ENCODE measurements at places on chromosomes 7 and 10.

DNA sequence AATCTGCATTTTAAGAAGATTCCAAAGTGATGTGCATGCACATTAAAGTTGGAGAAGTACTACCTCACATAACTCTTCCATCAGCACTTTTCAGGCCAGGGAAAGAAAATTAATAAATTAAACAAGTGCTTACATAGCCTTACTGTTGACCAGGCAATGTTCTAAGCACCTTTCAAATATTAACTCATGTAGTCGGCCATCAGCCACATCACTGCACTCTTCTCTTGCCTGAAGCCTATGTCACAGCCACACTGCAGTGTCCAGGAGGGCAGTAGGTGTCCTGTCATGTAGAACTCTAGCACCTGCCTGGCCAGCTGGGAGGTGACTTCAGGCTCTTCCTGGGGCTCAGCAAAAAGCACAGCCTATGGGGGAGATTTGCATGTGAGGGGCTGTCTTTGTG lies 71.5 kb downstream of the CDK1 start:
- no peak for DNase-seq

- no peak for DNase-seq
Measured at GRCh38 chr7:113094517-113095249, 8.1 kb upstream of the GPR85 start.

- DNase-seq, result no peak
Measured at GRCh38 chr7:4277936-4278335, 404.2 kb upstream of the FOXK1 start.

GRCh38 chr10:127472976-127473375 lies 76.1 kb upstream of the NPS start:
- DNase-seq, result no peak

GRCh38 chr7:132394283-132395198 lies 181.7 kb downstream of the PLXNA4 start:
- no peak for DNase-seq

DNA sequence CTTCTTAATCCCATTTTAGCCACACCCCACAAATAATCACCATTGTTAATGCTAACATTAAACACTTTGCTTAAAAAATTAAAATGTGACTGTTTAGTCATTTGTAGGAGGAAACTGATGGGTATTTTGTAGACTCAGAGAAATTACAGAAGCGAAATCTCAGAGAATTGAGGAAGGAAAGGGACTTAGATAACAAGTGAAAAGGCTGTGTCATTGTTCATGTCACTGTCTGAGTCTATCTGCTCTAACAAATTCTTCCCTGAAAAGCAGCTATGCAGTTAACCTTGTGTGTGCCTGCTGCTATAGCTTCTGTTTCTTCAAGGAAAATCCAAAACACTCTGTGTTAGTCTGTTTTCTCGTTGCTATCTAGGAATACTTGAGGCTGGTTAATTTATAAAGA lies 40.9 kb upstream of the PLXDC2 start:
- no peak for DNase-seq

DNA sequence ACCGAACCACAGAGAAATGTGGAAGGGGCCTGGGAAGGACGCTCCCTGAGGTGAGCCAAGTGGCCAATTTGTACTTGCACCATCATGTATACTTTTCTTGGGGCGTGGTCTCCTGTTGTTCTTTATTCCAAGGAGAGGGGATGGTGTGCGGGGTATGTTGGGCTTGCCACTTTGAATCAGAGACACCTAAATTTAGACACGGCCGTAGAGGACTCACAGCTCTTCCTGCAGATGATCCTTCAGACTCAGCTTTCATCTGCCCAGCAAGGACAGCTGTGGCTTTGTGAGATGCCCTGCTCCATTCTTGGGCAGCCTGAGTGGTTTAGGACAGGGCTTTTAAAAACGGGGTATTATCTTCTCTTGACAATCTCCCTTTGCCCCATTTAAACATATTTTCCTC lies 473.2 kb downstream of the REEP3 start:
- no peak for DNase-seq

DNA sequence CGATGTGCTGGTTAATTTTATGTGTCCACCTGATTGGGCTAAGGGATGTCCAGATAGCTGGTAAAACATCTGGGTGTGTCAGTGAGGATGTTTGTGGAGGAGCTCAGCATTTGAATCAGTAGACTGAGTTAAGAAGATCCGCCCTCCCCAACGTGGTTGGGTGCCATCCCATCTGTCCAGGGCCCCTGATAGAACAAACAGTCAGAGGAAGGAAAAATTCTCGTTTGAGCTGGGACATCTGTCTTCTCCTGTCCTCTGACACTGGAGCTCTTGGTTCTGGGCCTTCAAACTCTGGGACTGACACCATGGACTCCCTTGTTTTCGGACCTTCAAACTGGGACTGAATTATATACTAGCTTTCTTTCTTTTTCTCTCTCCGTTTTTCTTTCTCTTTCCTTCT lies 59.6 kb downstream of the CARD11 start:
- no peak for DNase-seq

- no peak for DNase-seq
Measured at GRCh38 chr10:71708301-71708703, 11.3 kb downstream of the C10orf105 start.

- DNase-seq, result no peak
Measured at GRCh38 chr10:25766687-25767221, 167.3 kb upstream of the MYO3A start.

GRCh38 chr7:74059681-74060588 lies 23.7 kb upstream of the LIMK1 start:
- DNase-seq, result no peak
